ENCODE measurements at places on chromosomes 7 and 10. TPM values are rescaled to one million over a fixed set of nuclear protein-coding genes. Genes with fewer than 3 reads are reported as not detected.

FAM185A gene
- total RNA-seq = 26.9 TPM

TMEM236 gene
- total RNA-seq = 0.18 TPM

SHTN1 gene
- 22.9 TPM for total RNA-seq

SUN3 gene
- 0.36 TPM for total RNA-seq

SPDYE11 gene
- total RNA-seq = not detected

PVRIG gene
- not detected for total RNA-seq

CCDC172 gene
- not detected for total RNA-seq
